PC-9 (cell line): ENCODE measurements at places on chromosomes 12 and 14. TPM values are rescaled to one million over a fixed set of nuclear protein-coding genes. Genes with fewer than 3 reads are reported as not detected.

TPH2 gene
- total RNA-seq = not detected in 2 replicates

KRT3 gene
- 0.24 and 0.73 TPM in 2 replicates for total RNA-seq

DNA sequence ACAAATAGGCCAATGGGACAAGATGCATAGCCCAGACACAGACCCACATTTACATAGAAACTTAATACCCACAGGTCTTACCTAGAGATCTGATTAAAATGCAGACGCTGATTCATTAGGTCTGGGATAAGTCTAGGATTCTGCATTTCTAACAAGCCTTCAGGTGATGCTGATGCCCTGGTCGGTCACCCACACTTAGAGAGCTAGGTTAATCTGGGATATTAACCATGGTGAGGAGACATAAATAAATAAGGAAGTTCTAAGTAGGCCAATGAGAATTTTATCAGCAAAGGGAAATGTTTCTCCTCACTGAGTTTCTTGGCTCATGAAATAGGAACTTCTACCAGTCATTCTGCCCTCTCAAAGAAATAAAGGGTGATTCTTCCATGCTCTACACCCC is 120.1 kb downstream of the BMP4 start:
- H3K4me3 ChIP-seq = no peak overlapping the region
- peaks cover 20% of the 10 kb centered on the region for H3K4me1 ChIP-seq
- no peak overlapping the region for H3K27ac ChIP-seq
- DNase-seq = no peak
- H3K27me3 ChIP-seq = no peaks in the 10 kb centered on the region
- H3K36me3 ChIP-seq = no peaks in the 10 kb centered on the region

DNA sequence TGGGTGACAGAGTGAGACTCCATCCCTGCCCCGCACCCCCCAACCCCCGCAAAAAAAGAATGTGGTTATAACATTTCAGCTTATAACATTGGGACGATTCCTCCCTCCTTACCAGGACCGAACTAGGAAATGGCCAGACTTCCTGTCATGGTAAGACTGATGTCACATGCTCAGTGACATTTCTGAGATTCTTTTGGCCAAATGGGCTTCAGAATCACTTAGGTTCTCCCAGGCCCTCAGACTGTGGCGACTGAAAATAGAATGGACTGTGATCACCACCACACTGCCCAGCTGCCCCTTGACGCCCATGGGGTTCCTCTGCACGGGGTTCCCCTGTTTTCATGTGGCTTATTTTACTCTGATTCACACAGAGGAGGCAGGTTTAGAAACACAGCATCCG is 115.0 kb upstream of the EVL start:
- H3K4me3 ChIP-seq = no peak overlapping the region
- H3K36me3 ChIP-seq = no peaks in the 10 kb centered on the region
- no peak overlapping the region for H3K27ac ChIP-seq
- H3K27me3 ChIP-seq = peaks cover 12% of the 10 kb centered on the region
- DNase-seq = no peak
